NCI-H1417 (cell line): ENCODE measurements at places on chromosomes 4 and X.

DNA sequence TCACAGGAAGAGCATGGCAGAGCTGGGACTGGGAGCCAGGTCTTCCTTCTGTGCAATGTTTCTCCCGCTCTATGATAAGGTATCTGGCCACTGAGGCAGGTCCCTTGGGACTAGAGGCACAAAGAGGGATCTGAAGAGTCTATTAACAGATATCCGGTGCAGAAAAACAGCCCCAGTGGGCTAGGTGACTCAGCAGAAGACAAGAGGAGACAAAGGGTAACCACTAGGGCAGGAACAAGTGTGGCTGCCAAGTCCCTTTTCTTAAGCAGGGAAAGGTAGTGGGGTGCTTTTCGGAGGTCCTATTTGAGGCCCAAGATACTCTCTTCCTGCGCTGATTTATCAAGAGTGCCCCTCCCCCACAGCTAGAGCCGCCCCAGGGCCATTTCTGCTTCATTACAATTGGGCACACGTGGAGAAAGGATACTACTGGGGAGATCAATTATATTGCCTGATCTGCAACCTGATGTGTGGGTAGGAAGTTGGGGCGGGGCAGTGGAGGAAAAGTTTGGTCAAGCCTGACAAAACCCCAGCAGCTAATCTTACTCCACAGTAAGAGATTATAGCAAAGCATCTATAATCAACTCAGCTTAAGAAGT, at the start of gene DGAT2L6:
Gene DGAT2L6 (plus strand): TSS at position 546 of the 596 bp plus-strand sequence. CDS start 100 bp downstream, outside the sequence.
- DNase-seq: no peak

DNA sequence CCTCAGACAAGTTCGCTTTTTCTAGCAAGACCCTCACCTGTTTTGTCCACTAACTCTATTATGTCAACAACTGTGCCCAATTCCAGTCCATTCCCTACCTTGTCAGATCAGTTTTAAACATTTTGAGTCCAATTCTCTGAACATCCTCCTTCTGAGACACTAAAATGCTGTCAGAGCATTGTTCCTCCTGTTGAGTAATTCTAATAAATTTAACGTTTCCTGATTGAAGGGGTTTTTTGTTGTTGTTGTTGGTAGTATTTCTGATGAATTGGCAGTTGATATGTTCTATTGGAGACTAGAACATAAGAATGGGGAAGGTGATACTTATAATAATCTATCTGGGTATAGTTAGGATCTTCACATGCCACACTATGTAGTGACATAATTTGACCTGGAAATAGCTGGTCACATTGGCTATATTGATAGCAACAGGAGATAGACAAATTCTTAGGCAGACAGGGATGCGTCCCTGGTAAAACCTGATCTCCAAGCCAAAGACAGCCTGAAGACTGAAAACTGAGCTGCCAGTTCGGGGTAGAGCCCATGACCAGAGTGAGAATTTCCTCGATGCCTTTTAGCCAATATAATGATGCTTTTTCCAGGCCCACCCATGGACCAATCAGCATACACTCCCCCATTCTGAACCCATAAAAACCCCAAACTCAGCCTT, 12.4 kb upstream of the CXCL2 start:
- no peak for DNase-seq

GRCh38 chr4:45036677-45037076, 310.3 kb upstream of the GNPDA2 start:
- peak; percentile 43 for DNase-seq

DNA sequence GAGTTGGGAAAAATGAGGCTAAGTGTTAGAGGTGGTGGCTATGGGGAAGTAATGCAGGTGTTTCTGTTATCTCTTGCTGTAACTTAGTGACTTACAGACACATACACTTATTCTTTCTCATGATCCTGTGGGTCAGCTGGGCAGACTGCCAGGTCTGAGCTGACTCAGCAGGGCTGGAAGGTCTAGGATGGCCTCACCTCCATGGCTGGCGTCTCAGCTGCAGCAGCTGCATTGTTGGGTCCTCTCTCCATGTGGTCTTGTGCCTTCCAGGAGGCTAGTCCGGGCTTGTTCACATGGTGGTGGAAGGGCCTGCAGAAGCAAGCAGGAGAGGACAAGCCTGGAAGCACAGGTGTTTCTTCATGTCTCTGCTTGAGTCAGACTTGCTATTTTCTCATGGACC, 172.7 kb downstream of the NHS start:
- DNase-seq: peak; percentile 38

- DNase-seq: no peak
Observed at GRCh38 chrX:29880977-29881376, 334.4 kb upstream of the MAGEB2 start.

DNA sequence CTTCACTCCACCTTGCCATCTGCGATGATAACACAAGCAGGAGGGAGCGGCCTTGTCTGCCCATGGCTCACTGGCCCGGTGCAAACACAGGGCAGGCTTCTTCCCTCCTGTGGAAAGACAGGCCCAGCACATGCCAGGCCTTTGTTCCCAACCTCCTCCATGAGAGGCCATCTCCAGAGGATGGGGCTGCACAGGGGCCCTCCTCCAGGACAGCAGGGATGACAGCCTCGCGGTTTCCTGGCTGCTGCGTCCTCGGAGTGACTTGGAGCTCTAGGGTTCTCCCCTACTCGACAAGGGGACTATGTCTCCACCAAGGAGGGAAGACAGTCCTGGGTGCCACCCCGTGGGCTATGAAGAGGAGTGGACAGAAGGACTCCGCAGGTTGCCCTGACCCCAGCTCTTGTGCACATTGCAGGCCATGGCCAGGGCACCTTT, 21.8 kb downstream of the RNF212 start:
- no peak for DNase-seq

DNA sequence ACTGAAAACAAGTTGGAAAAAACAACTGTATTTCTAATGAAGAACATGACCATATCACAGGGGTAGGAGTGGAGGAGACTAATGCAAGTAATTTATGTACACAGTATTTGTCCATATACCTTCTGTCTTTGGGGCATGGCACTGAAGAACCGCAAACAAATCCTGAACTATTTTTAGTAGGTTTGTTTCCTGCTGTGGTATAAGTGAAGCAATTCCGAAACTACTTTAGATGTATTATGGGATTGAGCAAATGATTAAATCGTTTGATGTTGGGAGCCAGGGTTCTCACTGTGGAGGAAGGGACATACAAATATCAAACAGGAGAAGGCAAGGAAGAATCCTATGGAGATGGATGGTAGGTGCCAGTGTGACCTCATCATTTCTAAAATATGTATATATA, 18.9 kb upstream of the SH3KBP1 start:
- no peak for DNase-seq

- DNase-seq: peak; percentile 61
Observed at GRCh38 chr4:575281-576141, 584 bp downstream of the TMEM271 start.

- no peak for DNase-seq
Observed at GRCh38 chr4:7513671-7514070, 78.9 kb upstream of the PSAPL1 start.

DNA sequence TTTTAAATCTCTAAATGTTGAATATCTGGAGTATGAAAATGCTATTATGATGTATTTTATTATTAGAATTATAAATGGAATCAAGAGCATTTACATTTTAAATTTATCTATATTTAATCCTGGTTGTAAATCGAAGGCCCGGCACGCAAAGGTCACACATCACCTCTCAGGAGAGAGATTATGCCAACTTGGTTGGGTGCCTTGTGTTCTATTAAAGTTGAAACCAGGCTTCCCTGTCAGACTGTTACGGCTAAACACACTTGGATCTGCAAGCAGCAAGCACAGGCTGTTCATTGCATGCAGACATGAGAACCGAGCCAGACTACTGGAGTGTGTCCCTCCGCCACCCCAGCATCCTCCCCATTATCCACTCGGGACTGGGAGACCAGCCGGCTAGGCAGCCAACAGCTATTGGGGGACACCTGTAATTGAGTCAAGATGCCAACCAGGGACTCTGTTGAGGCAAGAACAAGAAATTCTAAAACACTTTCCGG, 16.4 kb upstream of the SEL1L3 start:
- no peak for DNase-seq

GRCh38 chr4:25923745-25924144, 9.7 kb downstream of the SMIM20 start:
- peak; percentile 4 for DNase-seq

DNA sequence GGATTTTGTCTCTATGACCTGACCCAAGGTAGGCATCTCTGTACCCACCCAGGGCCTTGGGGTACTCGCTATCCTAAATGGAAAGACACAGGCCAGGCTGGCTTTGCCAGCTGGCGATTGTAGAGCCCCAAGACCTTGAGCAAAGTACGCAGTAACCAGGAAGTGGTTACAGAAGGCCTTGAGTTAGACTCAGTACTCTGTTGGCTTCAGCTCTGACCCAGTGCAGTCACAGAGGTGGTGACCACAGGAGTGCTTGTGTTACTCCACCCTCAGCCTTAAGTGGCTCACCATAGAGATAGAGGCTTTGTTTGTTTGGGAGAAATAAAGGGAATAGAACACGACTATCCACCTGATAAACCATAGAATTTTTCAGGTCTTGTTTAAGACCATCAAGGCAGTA, 880.5 kb upstream of the POU3F4 start:
- DNase-seq: no peak

DNA sequence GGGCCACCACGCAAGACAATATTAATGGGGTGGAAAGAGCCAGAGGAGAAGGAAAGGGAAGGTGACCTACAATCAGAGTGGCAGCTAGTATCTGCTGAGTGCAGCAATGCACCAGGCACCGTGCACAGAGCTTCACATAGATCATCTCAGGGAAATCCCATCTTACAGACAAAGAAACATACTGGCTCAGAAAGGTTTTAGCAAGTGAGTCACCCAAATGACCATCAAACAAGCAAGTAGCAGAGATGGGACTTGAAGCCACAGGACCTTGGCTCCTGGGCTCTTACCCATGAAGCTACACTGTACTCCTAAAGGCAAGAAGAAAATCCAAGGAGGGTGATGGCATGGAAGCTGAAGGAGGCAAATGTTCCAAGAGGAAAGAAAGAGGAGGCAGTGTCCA, 6.8 kb downstream of the ANXA5 start:
- DNase-seq: no peak

GRCh38 chr4:92483341-92483740, 179.6 kb downstream of the GRID2 start:
- no peak for DNase-seq

- DNase-seq: no peak
Observed at GRCh38 chr4:115671581-115671980, 558.2 kb upstream of the NDST4 start.

- no peak for DNase-seq
Observed at GRCh38 chrX:17655211-17656034, 81.9 kb upstream of the SCML1 start.

GRCh38 chrX:118755633-118756032, 28.2 kb downstream of the IL13RA1 start:
- no peak for DNase-seq

- DNase-seq: no peak
Observed at GRCh38 chr4:80360900-80361299, 25.4 kb downstream of the CFAP299 start.

- no peak for DNase-seq
Observed at GRCh38 chrX:2650037-2650436, 41.1 kb upstream of the CD99 start.

DNA sequence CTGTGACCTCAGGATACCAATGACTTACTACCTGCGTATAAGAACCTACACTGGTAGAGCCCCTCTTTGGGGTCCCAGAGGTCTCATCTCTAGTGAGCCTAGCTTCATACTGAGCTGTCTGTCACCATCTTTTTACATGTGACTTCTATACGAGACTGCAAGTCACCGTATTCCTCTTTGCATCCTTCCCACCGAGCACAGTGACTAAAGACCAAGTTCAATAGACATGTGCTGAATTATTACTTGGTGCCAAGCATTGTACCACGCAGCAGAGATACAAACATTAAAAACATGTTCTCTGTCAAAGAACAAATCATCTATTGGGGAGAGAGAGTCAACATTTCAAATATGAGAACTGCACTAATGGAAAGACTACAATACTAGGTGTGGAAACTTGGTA, 16.4 kb downstream of the ARAP2 start:
- DNase-seq: no peak

DNA sequence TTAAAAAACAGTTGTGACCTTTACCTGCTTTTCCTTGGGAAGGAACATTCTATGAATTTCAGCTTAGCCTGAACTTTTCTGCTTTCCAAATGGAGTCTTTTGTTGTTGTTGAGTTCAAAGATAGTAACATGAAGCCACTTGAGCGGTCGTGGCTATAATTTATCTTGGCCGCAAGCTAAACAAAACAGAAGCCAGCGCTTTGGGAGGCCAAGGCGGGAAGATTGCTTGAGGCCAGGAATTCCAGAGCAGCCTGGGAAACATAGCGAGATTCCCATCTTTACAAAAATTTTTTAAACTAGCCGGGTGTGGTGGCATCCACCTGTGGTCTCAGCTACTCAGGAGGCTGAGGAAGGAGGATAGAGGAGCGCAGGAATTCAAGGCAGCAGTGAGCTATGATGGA, 29.9 kb downstream of the TKTL1 start:
- DNase-seq: peak; percentile 15

DNA sequence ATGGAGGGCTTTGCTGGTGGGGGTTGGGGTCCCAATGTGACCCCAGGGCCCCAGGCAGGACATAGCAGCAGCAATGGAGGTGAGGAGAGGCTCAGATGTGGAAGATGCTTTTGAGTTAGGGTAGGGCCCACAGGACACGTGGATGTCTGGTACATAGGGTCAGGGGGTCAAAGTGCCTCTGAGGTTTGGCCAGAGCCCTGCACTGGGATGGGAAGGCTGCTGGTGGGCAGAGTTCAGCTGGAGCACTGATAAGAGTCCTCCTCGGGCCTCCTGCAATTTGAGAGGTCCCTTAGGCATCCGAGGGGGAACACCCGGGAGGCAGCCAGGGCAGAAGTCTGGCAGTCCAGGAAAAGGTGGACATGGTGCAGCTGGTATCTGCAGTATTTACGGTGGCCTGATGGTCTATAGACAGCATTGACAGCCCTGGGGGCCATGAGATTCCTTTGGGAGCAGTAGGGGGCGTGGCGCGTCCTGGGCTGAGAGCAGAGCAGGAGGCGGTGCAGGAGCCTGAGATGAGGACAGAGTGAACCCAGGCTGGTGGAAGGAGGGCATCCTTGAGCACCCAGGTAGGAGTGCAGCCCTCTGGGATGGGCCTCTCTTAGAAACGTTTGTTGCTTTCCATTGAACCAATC, 22.6 kb downstream of the CCNQ start:
- no peak for DNase-seq

GRCh38 chr4:97330917-97331316, 812.4 kb downstream of the STPG2 start:
- DNase-seq: peak; percentile 72

DNA sequence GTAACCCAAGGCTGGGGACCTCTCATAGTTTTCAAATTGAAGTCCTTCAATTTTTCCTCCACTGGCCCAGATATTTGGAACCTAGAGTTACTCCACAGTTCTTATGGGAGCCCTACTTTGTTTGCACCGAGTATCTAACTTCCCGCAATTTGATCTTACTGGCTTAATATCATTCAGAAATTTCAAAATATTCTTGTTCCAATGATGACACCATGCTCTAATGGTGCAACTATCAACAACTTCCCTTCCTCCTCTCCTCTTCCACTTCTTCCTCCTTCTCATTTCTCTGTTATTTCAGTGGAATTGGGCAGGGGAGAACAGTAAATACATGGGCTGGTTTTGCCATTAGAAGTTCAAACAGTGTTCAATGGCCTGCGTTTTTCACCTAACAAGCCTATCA, 20.2 kb downstream of the PDCL2 start:
- no peak for DNase-seq

- no peak for DNase-seq
Observed at GRCh38 chr4:20046931-20047677, 204.6 kb upstream of the SLIT2 start.
